H7 (cell line): ENCODE measurements at places on chromosomes 16 and 17.
A peak's percentile ranks its signal among the peaks of the same experiment; 100 is the strongest.

- DNase-seq = no peak
Observed at GRCh38 chr17:70181376-70181775, 12.0 kb downstream of the KCNJ2 start.

- DNase-seq = peak; percentile 66
Observed at GRCh38 chr16:11585460-11586377, 1.0 kb downstream of the LITAF start.

- peak; percentile 80 for DNase-seq
Observed at GRCh38 chr17:77472468-77473310, 331.9 kb downstream of the SEC14L1 start.

- no peak for DNase-seq
Observed at GRCh38 chr17:67716405-67716798, 1.3 kb upstream of the NOL11 start.

DNA sequence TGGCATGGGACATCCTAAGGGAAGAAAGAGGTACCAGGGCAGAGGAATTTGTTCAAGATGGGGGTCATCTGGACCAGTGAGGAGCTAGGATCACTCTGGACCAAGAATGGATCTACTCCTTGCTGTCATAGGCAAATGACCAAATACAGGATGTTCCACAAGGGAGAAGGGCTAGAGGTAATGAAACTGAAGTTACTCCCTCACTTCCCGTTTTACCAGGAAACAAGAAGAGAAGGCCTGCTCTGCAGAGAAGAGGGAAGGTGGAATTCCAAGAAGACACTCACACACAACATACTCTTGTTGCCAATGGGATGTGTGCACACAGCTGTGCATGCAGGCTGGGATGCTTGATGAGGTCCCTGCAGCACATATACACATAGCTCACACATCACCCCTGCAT is 38.6 kb downstream of the NEUROD2 start:
- no peak for DNase-seq

DNA sequence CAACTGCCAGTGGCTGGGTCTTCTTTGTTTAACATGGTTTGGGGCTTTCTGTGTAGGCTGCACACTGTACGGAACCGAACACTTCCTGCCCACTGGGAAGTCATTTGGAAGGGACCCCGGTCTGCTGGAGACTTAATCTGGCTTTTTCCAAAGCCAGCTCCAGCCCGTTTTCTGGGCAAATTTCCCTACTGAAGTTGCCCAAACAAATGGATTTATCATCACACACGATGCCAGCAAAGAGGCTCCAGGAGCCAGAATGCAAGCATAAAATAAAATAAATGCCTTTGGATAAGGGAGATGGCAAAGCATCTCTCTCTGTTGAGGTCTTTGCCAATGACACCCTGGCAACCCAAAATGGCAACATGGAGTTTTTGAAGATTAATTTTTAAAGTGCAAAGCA is 259.9 kb upstream of the IRX3 start:
- DNase-seq = no peak

DNA sequence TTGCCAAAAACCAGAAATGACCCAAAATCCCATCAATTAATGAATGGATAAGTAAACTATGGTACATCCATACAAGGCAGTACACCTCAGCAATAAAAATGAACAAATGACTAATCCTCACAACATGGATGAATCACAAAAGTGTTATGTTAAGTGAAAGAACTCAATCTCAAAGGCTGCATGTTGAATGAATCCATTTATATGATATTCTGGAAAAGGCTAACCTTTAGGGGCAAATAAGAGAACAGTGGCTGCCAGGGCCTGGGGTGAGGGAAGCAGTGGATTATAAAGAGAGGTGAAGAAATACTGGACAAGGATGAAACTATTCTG is 46.1 kb upstream of the MSI2 start:
- no peak for DNase-seq

GRCh38 chr17:10316801-10317542 is 55.8 kb downstream of the MYH13 start:
- peak; percentile 82 for DNase-seq

- no peak for DNase-seq
Observed at GRCh38 chr17:50192144-50192617, 9.2 kb downstream of the COL1A1 start.

GRCh38 chr17:66713533-66714042 is 121.3 kb upstream of the CACNG5 start:
- DNase-seq = no peak
